ENCODE measurements at places on chromosomes 2 and 18. TPM values are rescaled to one million over a fixed set of nuclear protein-coding genes. Genes with fewer than 3 reads are reported as not detected.

DNA sequence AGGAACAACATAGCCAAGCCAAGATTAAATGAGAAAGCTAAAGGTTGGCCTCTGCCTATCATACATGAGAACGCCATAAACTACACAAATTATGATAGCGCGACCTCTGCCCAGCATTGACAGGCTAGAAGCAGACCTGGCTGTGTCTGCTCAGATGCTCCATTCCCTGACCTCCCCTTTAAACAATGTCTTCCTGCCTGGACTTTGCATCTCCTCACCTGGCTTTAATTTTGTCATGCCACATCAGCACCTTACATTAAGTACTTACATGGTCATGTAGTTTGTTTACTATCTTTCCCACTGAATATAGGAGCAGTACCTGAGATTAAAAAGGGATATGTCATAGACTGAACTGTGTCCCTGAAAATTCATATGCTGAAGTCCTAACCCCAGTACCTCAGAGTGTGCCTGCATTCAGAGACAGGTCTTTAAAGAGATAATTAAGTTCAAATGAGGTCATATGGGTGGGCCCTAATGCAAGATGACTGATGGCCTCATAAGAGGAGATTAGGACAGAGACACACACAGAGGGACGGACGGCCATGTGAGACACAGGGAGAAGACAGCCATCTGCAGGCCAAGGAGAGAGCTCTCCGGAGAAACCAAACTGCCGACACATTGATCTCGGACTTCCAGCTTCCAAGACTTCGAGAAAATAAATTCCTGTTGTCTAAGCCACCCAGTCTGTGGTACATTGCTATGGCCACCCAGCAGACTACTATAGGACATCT, 103.7 kb downstream of the BIN1 start:
- DNase-seq = no peak

GRCh38 chr2:71897137-71897480, 250.6 kb downstream of the CYP26B1 start:
- no peak for DNase-seq

DNA sequence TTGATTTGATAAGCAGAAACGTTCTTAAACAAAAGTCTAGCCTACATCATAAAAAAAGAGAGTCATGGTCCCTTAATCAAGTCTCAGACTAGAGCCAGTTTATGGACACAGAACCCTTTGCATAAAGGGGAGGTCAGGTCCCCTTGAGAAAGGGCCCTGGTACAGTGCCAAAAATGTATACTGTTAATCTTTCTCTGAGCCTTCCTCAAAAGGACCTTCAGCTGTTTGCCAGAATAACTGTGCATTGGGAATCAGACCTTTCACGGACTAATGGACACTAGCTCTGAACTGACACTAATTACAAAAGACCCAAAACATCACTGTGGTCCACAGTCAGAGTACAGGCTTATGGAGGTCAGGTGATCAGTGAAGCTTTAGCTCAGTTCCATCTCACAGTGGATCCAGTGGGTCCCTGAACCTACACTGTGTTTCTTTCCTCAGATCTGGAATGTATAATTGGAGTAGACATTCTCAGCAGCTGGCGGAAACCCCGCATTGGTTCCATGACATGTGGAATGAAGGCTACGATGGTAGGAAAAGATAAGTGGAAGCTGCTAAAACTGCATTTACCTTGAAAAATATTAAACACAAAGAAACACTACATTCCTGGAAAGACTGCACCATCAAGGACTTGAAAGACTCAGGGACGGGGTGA, 151.4 kb downstream of the TMEFF2 start:
- DNase-seq = no peak

GRCh38 chr2:158463496-158464095, 6.8 kb downstream of the PKP4 start:
- no peak for DNase-seq

DNA sequence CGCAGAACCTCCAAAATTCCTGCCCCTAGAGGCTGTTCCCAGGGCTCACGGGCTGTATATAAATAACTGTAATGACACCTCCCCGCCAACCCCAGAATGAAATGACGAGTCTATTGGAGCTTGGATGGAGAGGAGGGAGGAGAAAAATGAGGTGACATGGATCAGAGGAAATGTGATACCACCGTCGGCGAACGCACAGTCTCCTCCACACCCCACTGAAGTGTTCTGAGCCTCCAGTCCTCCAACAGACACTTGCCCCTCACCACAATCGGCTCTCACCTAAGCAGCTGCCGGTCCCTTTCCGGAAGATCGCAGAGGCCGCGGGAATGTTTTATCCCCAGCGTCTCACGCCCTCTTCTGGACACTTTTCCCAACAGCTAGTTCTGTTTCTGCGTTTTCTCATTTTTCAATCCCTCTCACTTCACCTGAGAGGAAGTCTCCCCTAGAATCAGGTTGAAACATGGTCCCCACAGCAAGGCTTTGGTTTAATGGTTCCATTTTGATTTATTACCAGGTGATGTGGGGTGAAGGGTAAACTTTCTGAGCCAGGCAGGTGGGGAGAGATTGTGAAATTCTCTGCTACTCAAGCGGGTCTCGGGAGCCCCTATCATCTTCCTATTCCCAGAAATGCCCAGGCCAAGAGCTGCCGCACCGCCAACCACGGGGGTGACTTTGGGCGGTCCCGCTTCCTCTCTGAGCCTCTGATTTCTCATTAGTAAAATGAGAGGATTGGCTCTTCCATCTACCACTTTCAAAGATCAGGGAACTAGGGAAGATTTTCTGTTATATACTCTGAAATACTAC, 9.1 kb upstream of the MYO5B start:
- peak; percentile 32 for DNase-seq

- peak; percentile 6 for DNase-seq
These were observed 39.8 kb downstream of the PIAS2 start for GRCh38 chr18:46877329-46877987.

- DNase-seq = no peak
These were observed 61.4 kb downstream of the QPCT start for GRCh38 chr2:37405781-37406180.

The IL36G gene
- polyA plus RNA-seq = not detected

GRCh38 chr18:63965716-63966330, 4.1 kb upstream of the SERPINB8 start:
- DNase-seq = no peak

All from B cell (primary cell).